ENCODE measurements at places on chromosomes 5 and 9. TPM values are rescaled to one million over a fixed set of nuclear protein-coding genes. Genes with fewer than 3 reads are reported as not detected.

DNA sequence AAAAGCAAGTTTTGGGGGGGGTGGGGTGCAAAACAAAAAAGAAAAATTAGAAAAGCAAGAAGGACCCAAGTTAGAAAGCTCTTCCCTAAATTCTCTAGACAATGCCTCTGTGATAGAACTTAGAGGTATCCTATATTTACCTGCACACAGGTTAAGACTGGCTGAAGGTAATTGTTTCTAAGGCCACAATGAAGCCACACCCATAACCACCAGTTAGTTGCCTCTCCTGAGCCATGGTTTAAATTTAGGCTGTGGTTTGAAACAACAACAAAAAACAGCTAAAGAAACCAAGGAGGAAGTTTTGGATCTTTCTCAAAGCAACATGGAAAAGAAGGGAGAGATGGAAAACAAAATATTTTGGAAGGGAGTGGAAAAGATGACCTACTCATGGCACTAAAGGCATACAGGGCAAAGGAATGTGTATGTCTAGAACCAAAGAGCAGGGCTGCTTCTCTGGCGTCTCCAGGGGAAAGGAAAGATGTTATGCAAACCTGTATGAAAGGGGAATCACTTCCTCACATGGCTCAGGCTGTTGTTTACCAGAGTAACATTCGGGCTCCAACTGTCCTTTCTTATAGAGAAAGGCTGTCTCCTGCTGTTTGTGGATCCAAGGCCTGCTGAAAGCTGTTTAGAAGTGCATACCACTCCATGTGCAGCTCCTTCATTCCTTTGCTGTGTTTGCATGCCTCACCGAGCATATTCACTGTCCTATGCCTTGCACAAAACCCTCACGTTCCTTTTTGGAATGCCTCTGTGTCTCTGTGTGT, 408.9 kb upstream of the MPDZ start:
- DNase-seq, result peak; percentile 49
- H3K27ac ChIP-seq, result peak overlapping the region; percentile 67
- H3K4me3 ChIP-seq, result no peak overlapping the region
- no peaks in the 10 kb centered on the region for H3K36me3 ChIP-seq
- no peaks in the 10 kb centered on the region for H3K27me3 ChIP-seq

Gene ZNF883
- total RNA-seq, result 20.2 TPM

Gene TICAM2
- total RNA-seq, result 0.67 TPM

DNA sequence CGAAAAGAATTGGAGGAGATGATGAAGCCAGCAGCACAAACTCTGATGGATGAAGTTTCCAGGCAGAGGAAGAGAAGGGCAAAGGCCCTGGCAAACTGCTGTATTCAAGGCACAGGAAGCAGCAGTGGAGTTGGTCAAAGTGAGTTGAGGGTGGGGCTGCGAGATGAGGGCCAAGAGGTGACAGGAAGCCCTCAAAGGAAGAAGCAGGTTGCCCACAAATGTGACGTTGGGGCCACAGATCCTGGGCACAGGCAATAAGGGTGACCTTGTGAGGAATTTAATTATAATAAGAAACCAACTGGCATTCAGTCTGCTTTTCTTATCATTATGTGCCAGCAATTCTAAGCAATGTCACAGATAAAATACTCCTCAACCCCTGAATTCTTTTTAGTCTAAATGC, 261.8 kb downstream of the CTNND2 start:
- no peaks in the 10 kb centered on the region for H3K4me1 ChIP-seq
- no peaks in the 10 kb centered on the region for H3K36me3 ChIP-seq
- H3K4me3 ChIP-seq, result no peak overlapping the region
- H3K27ac ChIP-seq, result no peak overlapping the region

Gene ACTBL2
- total RNA-seq, result not detected

Gene CXCL14
- total RNA-seq, result 2.4 TPM

- peaks cover 6% of the 10 kb centered on the region for H3K36me3 ChIP-seq
- peaks cover 10% of the 10 kb centered on the region for H3K4me1 ChIP-seq
- no peak overlapping the region for H3K27ac ChIP-seq
- H3K27me3 ChIP-seq, result no peaks in the 10 kb centered on the region
- peak; percentile 70 for DNase-seq
Measured at GRCh38 chr5:151742870-151743294, 15.5 kb downstream of the ATOX1 start.

Gene PCDHA1
- total RNA-seq, result 0.50 TPM

DNA sequence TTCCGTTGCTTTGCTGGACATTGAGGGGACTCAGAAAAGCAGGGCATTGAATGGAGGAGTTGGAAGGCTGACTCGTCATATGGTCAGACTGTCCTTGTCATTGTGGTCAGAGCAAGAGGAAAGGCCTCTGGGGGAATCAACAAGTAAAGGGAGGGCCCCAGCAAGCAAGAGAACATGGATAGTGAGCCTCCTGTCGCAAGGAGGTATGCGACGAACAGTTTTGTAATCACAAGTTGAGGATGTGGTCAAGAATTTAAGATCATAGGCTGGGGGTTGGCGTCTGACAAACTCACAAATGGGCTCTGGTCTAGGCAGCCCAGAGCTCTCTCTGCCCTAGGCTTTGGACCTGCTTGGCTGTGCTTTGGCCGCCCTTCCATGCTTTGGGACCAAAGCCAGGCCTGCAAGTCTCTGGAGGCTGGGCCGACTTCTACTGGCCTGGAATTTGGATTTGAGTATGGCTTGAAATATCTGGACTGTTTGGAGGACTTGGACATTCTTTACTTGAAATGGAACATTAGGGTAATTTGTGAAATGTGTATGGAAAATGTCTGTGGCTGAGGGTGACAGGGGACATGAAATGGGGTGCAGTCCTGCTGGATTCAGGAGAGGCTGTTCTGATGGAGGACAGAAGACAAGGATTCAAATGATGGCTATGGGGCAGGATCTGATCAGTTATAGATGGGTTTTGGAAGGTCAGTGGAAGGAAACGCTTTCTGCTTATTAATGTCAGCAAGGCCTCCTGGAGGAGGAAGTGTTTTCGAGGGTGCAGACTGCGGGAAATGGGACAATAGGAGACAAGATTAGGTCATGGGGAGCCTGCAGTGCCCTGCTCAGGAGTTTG, 19.2 kb upstream of the NDST1 start:
- H3K4me1 ChIP-seq, result peaks cover 35% of the 10 kb centered on the region
- no peak overlapping the region for H3K4me3 ChIP-seq
- no peaks in the 10 kb centered on the region for H3K36me3 ChIP-seq
- no peaks in the 10 kb centered on the region for H3K27me3 ChIP-seq
- no peak for DNase-seq
- no peak overlapping the region for H3K27ac ChIP-seq

DNA sequence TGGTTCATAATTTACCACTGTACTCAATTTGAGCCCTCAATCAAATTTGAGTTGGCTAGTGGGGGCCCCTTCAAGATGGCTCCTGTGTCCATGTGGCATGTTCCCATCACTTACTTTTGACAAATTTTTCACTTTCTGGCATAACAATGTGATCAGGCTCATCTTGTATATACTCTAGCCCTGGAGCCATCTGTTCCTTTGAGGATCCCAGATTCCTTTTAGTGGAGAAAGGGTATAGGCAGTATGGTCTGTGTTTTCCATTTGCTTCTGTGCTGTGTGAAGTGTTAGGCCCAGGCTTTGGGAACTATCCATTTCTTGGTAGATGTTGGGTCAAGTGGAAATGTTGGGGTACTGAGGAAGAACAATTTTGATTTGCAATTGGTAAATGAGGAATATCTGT, 45.7 kb downstream of the SH3GL2 start:
- no peaks in the 10 kb centered on the region for H3K36me3 ChIP-seq
- no peaks in the 10 kb centered on the region for H3K27me3 ChIP-seq
- no peak for DNase-seq
- no peak overlapping the region for H3K4me3 ChIP-seq
- no peaks in the 10 kb centered on the region for H3K4me1 ChIP-seq

DNA sequence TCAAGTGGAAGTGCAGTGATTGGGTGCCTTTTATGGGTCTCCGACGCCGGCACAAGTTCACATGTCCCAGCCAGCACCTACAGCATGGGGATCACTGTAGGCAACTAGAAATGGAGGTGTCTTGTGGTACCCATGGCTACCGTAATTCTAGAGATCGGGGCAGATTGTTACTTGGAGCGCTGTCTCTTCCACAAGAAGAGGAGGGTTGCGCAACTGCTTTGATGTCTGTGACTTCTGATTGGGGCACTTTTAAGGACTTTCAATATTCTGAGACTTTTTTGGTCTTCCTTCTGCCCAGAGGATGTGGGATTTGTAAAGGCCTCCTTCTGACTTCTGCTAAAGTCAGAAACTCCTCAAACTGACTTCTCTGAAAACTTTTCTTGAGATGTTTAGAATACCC, 41.9 kb downstream of the GLRX start:
- H3K4me3 ChIP-seq, result no peak overlapping the region
- no peaks in the 10 kb centered on the region for H3K27me3 ChIP-seq
- DNase-seq, result no peak
- no peaks in the 10 kb centered on the region for H3K36me3 ChIP-seq

DNA sequence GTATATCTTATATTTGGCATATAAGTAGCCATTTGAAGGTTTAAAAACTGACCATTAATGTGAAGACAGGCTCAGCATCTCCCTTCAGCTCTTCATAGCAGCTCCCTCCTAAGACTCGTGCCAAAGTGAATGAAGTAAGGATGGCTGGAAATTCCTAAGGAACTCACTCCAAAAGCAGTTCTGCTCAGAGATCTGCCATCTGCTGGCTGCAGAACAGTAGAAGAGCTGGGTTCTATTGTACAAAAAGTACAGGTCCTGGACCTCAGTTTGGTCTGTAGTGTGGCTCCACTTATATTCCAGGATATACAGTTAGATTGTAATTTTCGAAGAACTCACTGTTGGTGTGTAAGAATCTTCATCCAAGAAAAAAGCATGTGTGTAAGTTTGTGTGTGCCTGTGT, 104.9 kb upstream of the RUSC2 start:
- no peak overlapping the region for H3K4me3 ChIP-seq
- no peak overlapping the region for H3K27ac ChIP-seq
- no peaks in the 10 kb centered on the region for H3K27me3 ChIP-seq
- no peak for DNase-seq
- H3K36me3 ChIP-seq, result peaks cover 23% of the 10 kb centered on the region
- no peaks in the 10 kb centered on the region for H3K4me1 ChIP-seq

Gene EXOC3
- 30.0 TPM for total RNA-seq

GRCh38 chr5:14739538-14739937, 75.0 kb downstream of the OTULIN start:
- DNase-seq, result no peak
- H3K27me3 ChIP-seq, result no peaks in the 10 kb centered on the region
- H3K4me3 ChIP-seq, result no peak overlapping the region
- no peaks in the 10 kb centered on the region for H3K36me3 ChIP-seq
- H3K27ac ChIP-seq, result no peak overlapping the region
- no peaks in the 10 kb centered on the region for H3K4me1 ChIP-seq

Gene HAPLN1
- 1.3 TPM for total RNA-seq

Gene PCDHGA6
- 1.3 TPM for total RNA-seq

Gene SHC3
- 7.1 TPM for total RNA-seq

Gene ITGA1
- total RNA-seq, result 6.6 TPM
